ENCODE measurements at places on chromosomes 13 and 19. TPM values are rescaled to one million over a fixed set of nuclear protein-coding genes. Genes with fewer than 3 reads are reported as not detected.

The LHB gene
- not detected for total RNA-seq

The ZNF226 gene
- 28.6 TPM for total RNA-seq

The SLC7A9 gene
- not detected for total RNA-seq

The SYCN gene
- total RNA-seq: not detected

DNA sequence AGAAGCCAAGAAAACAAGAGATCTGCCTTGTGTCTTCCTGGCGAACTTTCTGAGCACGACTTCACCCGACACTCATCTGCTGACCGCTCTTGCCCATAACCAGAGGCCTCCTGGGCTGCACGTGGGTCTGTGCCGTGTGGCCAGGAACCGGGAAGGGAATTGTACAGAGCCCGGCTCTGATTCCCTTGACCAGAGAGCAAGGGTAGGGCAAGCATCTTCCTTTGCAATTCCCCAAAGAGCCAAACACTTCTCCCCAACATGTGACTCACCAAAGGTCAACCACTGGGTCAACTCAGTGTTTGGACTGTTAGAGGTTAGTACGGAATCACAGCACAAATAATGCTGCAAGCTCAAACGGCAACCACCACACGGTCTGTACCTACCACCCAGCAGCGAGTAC lies 48.9 kb downstream of the KLF2 start:
- H3K4me3 ChIP-seq: no peak overlapping the region
- DNase-seq: no peak
- no peaks in the 10 kb centered on the region for H3K27me3 ChIP-seq
- peak overlapping the region; percentile 11 for H3K27ac ChIP-seq
- peaks cover 68% of the 10 kb centered on the region for H3K4me1 ChIP-seq
- H3K36me3 ChIP-seq: peaks cover 53% of the 10 kb centered on the region

GRCh38 chr19:55554302-55554701 lies 9.0 kb upstream of the SBK3 start:
- H3K36me3 ChIP-seq: no peaks in the 10 kb centered on the region
- DNase-seq: no peak
- peak overlapping the region; percentile 72 for H3K27ac ChIP-seq
- no peaks in the 10 kb centered on the region for H3K27me3 ChIP-seq
- H3K4me3 ChIP-seq: no peak overlapping the region
